Hematopoietic multipotent progenitor cell treated with erythropoietin and hydrocortisone succinate and interleukin-3 and kit ligand, for 4 days (in vitro differentiated cells): ENCODE measurements at places on chromosomes 16 and 17.

- DNase-seq, result no peak
Observed at GRCh38 chr17:50033316-50033715, 22.6 kb upstream of the ITGA3 start.

DNA sequence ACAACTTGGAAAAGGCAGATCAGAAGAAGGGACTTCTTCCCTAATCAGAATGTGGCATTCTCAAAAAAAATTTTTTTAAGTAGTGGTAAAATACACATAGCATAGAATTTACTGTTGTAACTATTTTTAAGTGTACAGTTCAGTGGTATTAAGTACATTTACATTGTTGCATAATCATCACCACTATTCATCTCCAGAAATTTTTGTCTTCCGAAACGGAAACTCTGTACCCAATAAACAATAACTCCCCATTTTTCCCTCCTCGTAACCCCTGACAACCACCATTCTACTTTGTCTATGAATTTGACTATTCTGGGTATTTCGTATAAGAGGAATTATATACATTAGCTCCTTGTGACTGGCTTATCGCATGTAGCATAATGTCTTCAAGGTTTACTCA is 18.9 kb downstream of the METTL9 start:
- DNase-seq, result no peak

DNA sequence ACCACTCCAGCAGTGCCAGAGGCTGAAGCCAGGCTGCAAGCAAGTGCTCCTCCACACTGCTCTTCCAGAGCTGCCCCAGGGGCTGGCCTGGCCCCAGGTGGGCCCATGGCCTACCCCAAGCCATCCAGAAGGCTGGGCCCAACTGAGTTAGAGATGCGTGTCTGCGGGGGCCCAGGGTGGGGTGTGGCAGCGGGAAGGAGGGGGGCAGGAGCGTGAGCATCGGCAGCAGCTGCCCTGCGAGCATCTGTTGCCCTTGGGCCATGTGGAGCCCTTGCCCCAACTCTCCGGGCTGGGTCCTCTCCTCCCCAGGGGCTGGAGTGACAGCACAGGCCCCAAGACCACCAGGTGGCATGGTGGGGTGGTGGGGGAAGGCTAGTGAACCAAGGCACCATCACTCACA is 7.3 kb upstream of the SREBF1 start:
- DNase-seq, result no peak

- no peak for DNase-seq
Observed at GRCh38 chr17:59853168-59853918, 39.4 kb downstream of the TUBD1 start.

DNA sequence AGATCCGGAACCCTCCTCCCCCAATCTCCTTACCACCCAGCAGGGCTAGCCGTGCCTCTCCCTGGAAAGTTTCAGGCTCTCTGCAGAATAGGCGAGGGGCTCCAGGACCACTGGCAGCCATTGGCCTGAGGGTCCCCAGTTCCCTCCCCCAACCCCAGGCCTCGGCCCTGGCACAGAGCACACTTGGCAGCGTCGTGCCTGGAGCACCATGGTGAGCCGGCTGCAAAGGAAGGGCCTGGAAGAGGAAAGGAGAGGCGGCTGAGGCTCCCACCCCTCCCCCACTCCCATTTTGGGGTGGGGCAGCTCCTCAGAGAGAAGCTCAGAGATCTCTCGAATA is 369 bp upstream of the BTBD17 start:
- no peak for DNase-seq

GRCh38 chr17:31931756-31932155 is 5.1 kb upstream of the SUZ12 start:
- DNase-seq, result no peak

DNA sequence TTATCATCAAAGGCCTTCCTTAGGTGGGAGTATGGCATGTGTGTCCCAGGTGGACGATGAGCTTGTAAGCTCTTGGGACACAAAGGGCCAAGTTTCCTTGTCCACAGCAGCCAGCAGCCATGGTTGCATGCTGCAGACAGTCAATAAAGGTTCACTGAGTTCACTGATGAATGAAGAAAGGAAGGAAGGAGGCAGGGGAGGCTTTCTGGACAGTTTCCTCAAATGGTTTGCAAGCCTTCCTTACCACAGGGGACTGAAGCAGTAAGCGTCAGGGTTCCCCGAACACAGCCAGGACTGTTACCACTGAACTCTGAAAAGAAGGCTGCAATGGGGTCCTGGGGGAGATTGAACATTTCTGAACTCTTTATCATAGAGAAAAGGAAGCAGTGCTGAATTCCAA is 111.1 kb downstream of the GAS7 start:
- peak; percentile 25 for DNase-seq

DNA sequence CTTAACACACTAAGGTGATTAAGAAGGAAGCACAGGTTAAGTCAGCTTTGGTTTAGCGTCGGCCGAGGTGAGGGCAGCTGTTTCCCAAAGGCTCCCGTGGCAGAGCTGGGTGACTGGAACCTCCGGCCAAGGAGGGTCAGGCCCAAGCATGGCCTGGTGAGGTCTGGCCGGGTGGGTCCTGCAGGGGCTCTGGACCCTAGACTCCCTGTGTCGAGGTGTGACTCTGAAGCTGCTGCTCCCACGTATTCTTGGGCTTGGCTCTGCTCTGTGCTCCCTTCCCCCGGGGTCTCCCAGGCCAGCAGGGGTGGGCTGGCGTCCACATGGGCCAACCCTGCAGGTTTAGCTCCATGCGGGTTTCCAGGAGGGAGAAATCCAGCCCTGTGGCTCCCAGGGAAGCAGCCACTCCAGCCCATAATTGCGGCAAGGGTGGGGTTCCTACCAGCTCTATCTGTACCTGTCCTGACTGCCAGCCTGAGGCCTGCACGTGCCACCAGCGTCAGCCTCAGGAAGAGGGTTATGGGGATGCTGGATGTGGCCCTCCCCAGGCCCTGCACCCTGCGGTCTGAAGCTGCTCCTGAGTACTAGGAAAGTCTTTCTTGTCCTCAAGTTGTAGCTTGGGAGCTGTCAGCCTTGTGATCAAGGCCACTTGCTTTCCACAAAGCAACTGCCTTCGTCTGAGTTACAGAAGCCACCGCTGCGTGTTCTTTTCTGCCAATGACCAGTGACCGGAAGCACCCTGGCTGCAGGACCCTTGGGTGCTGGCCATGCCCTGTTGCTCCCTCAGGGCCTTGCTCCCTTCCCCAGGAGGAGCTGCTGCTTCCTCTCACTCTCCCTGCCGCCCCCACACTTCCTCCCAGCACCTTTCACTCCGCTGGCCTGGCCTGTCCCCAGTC is 4.8 kb downstream of the CDK5R1 start:
- DNase-seq, result no peak

DNA sequence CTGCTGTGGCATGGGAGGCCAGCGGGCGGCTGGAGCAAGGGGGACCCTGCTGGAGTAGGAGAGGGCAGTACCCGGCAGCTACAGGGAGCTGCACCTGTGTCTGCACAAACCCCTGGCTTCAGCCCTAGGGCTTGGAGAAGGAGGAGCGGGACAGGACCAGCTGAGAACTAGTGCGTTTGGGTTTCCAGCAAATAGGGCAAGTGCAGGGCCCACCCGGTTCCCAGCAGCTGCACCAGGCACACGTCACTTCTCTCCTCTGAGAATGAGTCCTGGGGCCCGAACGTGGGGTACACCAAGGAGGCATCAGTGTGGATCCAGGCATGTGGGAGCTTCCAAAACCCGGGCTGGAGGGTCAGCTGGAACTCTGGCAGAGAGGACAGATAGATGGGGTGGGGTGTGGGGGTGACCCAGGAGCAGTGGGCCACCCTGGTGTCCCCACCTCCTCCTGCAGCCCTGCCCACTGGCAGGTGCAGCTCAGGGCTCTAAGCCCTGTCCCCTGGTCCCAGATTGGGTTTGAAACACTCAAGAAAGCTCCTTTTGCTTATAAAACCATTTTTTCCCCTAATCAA is 5.6 kb downstream of the C16orf89 start:
- no peak for DNase-seq

GRCh38 chr16:29892458-29892813 is 6.9 kb downstream of the SEZ6L2 start:
- no peak for DNase-seq

- DNase-seq, result no peak
Observed at GRCh38 chr16:1010815-1011214, 29.2 kb downstream of the SOX8 start.

DNA sequence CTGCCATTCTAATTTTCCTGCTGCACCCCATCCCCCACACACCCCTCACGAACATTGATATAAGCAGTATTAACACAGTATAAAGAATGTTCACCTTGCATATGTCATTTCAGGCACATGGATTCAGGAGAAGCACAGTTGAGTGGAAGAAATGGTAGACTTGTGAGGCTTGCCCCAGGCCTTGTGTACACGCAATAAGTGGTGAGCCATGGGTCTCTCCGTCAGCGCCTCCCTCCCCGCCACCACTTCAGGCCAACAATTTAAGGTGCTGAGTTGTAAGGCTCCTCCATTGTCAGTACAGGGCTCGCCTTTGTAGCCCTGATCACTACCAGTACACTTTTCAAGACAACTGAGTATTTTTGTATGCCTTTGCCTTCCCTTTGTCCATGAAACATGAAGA is 12.2 kb upstream of the CLEC18C start:
- no peak for DNase-seq

- DNase-seq, result no peak
Observed at GRCh38 chr17:71883258-71883657, 237.6 kb upstream of the SOX9 start.

GRCh38 chr16:89845417-89845816 is 17.1 kb downstream of the SPIRE2 start:
- peak; percentile 35 for DNase-seq

DNA sequence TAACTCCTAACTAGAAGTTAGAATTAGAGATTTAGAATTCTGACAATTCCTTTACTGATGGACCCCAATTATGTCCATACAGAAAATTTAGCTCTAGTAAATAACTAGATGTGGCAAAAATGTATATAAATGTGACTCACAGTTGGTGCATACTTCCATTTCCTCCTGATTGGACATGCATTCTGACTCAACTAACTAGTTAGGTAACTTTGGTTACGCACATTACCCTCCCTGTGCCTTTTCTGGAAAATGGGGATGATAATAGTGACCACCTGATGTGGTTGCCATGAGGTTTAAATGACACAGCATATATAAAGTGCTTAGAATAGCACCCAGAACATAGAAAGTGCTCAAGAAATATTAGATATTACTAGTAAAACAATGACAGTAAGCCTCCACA is 550.0 kb upstream of the SALL1 start:
- DNase-seq, result no peak

GRCh38 chr17:1033503-1033902 is 36.6 kb downstream of the TIMM22 start:
- peak; percentile 55 for DNase-seq
